ENCODE measurements at places on chromosomes 7 and 10.

- DNase-seq = no peak
Measured at GRCh38 chr10:91689731-91690168, 56.9 kb upstream of the PPP1R3C start.

- DNase-seq = peak; percentile 46
Measured at GRCh38 chr10:119206603-119207365, 587 bp upstream of the GRK5 start.

DNA sequence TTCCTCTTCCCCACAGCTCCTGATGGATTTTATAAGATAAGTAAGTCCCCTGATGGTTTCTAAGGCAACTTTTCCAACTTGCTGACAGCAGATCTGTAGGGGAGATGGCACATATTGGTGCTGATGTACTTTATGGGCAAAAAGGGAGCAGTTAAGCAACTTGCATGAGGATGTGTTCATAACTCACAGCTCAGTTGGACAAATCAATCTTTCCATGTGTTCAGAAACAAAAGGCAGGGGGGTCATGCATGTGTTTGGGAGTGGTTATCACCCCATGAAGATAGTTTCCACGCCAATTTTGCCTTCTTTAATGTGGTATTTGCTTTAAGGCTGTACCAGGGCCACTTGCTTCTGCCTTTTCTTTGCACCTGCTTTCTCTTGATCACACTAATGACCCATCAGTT lies 6.1 kb downstream of the RBM20 start:
- no peak for DNase-seq

DNA sequence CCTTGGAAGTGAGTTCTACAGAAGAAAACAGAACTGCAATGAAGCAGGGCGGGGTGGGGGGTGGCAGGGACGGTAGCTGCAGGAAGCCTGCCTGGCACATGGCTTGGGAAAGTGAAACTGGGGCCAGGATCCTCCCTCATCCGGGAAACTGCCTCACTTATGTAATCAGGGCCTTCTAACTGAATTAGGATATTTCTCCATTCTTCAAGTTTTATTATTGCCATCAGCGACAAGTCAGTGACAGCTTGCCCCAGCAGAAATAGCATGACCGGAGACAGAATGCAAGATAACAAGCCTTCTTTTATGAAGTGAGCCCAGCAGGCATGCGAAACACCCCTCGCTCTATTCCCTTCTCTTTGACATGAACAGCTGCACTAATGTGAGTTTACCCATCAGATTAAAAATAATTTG lies 77.5 kb upstream of the CACUL1 start:
- no peak for DNase-seq

- DNase-seq = no peak
Measured at GRCh38 chr10:117431160-117431559, 55.9 kb upstream of the PDZD8 start.

- DNase-seq = no peak
Measured at GRCh38 chr10:103114876-103115275, 78.2 kb downstream of the NT5C2 start.

DNA sequence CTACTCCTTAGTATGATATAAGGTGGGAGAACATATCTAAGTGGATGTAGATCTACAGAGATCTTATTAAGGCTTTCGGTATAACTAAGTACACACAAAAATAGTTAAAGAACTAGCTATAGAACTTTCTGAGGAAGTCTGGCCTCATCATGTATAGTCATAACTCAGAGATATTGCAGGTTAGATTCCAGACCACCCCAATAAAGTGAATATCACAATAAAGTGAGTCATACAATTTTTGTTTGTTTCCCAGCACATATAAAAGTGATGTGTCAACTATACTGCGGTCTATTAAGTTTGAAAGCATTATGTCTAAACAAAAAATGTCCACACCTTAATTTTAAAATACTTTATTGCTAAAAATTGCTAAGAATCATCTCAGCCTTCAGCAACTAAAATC lies 24.7 kb upstream of the SEMA3A start:
- no peak for DNase-seq

DNA sequence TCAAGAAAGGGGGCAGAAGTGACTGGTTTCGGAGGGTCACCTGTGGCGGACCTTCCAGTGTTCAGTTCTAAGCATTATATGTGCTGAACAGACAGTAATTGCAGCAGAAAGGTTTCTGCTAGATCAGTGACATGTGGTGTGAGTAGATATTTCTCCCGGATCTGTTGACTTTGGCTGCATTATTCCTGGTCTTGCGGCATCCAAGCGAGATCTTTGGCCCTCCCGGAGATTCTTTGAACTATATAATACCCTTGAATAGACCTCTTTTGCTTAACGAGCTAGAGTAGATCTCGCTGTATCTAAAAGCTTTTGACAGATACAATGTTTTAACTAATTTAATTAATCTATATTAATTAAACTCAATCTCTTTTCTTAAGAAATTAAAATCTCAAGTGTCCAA lies 99.8 kb downstream of the PTN start:
- DNase-seq = no peak

DNA sequence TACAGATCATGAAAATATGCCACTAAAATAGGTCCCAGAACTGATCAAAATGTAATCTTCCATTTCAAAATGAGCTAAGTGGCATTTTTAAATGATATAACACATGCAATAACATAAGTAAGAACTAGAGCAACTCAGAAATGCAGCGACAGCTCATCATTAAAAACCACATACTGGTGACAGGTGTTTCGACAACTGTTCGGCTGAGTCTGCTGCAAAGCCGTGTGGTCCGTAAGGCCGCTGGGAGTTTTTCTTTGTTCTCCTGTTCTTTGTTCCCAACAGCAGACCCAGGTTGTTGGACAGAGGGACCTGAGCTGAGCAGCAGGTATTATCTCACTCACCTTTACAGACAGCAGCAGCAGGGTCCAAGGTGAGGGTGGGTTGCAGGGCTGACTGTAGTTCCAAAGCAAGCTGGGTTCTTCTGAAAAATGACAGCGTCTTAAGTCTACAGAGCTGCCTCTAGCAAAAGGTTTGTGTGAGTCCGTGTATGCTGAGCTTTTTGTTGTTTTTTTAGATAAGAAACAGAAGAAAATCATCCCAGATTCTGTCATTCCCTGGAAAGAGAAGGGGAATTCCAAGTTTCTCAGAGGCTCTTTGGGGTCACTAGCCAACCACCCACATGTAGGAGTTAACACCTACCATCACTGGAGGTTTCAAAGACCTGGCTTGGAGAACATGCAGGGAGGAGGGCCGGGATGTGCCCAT lies 45.4 kb upstream of the MACROH2A2 start:
- DNase-seq = no peak

GRCh38 chr10:101066146-101066895 lies 4.5 kb downstream of the KAZALD1 start:
- DNase-seq = no peak

GRCh38 chr7:45225948-45226335 lies 68.4 kb downstream of the RAMP3 start:
- no peak for DNase-seq

DNA sequence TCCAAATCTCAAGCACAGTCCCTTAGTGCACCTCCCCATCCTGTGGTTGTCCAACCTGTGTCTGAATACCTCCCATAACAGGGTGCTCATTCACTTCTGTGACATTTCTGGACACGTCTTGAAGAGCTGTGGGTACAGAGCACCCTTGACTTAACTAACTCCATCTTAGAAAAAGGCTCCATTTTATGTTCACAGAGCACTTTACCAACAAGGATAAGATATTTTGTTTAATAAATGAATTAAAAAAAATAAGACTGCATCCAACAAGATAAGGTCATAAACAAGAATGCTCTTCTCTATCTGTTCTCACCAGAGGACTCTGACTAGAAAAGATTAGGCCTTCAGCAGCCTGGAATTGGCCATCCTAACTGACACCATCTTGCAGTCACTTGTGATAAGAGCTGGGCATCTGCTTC lies 335.2 kb upstream of the ZNF32 start:
- DNase-seq = no peak

DNA sequence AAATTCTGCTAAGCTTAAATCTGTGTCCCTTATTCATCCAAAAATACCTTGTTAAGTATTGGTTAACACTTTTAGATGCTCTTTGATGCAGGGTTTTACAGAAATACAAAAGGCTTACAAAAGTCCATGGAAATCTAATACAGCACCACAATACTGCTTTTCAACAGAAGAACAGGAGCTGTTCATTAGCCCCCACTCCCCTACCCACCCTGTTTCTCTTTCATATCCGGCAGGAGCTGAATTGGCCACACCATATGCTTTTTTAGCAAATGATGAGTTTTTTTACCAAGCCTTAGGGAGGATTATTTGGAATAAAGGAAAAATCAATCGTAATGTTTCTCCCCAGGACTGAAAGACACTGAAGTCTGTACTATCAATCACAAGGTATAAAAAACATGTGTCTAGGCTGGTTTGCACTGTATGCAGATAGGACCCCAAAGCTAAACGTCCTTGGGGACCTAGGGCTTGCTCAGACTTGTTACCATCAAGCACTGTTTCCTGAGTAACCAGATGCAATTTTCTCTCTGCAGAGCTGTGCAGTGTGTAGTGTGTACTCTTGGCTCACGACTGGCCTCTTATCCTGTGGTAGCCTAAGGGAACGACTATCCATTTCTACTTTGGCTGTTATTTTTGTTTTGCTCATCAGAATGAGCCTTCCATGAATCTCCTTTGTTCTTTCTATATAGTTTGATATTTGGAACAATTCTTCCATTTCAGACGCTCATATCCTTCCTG lies 143.3 kb upstream of the LRGUK start:
- DNase-seq = no peak

GRCh38 chr10:99393036-99393435 lies 37.4 kb downstream of the GOT1 start:
- DNase-seq = no peak

GRCh38 chr10:43341450-43341849 lies 30.0 kb upstream of the FXYD4 start:
- no peak for DNase-seq

- no peak for DNase-seq
Measured at GRCh38 chr10:130777507-130778165, 533.9 kb downstream of the TCERG1L start.

DNA sequence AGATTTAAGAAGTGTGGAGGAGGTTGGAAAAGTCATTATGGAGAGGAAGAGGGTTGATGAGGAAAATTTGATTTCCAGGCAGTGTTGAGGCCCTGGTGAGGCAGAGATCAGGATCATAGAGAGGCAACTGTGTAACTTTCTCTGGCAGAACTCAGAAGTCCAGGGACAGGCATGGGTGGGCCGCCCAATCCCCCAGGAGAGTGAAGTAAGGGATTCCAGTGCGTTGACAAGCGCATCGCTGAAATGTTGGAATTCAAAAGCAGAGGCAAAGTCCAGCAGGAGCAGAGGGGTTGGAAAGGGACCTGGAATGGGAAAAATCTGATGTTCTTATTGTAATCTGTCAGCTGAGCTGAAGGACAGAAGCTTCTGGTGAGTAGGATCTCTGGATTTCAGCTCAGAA lies 207.3 kb downstream of the FAM107B start:
- DNase-seq = no peak

DNA sequence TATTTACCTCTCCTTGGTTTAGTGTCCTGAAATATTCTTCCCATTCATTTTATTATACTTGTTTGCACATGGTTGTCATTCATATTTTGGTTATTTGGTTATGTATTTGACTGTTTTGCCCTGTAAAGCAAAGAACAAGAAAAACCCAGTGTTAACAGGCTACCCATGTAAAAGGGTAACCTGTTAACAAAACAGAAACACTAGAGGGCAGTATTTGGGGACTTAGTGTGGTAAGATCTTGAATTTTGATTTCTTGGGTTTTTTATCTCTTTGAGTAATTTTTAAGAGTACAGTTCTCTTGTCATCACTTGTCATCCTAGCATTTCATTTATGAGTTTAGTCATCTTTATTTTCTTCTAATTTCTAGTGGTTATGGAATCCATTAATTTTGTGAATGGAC lies 51.3 kb downstream of the POLL start:
- DNase-seq = no peak

DNA sequence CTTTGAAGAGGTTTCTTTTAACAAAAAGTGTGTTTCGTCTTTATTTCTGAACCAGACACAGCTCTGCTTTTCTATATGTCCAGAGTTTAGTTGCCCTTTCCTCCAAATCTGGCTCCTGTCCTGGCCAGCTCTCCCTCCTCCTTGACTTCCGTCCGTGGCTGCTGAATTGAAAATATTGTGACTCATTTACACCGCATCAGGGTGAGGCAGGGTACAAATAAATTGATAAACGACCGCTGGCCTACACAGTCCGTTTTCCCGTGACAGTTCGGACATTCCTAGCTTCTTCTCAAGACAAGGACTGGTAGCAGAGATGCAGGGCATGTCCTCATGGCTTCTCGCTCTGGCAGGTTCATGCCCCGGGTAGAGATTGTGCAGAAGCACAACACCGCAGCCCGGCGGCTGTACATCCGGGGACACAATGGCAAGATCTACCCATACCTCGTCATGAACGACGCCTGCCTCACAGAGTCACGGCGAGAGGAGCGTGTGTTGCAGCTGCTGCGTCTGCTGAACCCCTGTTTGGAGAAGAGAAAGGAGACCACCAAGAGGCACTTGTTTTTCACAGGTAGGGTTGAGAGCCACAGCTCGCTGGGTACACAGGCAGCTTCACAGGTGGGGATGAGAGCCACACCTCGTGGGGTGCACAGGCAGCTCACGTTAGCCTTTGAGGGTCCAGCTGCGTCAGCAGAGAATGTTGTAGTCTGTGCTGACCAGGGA lies 126.6 kb downstream of the TRRAP start:
- no peak for DNase-seq

DNA sequence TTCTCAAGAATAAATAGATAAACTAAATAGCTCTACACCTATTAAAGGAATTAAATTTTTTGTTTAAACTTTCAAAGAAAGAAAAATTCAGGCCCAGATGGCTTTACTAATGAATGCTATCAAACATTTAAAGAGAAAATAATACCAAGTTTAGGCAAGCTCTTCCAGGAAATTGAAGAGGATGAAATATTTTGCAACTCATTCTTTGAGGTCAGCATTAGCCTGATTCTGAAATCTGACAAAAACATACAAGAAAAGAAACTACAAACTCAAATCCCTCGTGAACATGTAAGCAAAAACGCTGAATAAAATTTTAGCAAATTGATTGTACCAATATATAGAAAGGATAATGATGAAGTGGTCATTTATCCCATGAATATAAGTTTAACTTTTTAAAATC lies 93.4 kb downstream of the RTKN2 start:
- no peak for DNase-seq

GRCh38 chr10:131270461-131271190 lies 40.9 kb downstream of the TCERG1L start:
- DNase-seq = no peak

- no peak for DNase-seq
Measured at GRCh38 chr7:134587750-134588149, 38.8 kb downstream of the AKR1B15 start.

- peak; percentile 39 for DNase-seq
Measured at GRCh38 chr7:150322114-150322832, 882 bp upstream of the LRRC61 start.

- DNase-seq = no peak
Measured at GRCh38 chr7:100476903-100477870, 1.8 kb downstream of the TSC22D4 start.

DNA sequence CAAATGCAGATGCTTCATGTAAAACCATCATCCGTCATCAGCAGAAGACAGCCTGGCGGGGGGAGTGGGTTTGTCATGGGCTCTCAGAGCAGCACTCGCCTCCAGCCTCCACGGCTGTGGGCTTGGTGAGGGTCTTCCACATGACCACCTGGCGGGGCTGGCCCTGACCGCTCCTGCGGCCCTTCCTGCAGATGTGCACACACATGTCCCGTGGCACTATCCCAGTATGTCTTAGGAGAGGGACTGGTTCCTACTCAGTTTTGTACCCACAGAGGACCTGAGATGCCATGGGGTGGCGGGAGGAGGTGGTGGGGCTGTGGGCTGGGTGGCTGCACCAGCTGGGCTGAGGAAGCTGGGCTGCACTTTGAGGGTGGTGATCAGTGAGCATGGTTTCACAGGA lies 4.7 kb downstream of the IDI2 start:
- no peak for DNase-seq

Measured in stimulated activated CD4-positive, alpha-beta T cell treated with anti-CD3 and anti-CD28 coated beads, Interleukin-12 subunit alpha, Interleukin-12 subunit beta, amount 100 ng/mL, for 24 hours (primary cell).